HS-27A (cell line): ENCODE measurements at places on chromosomes 3 and 15.

- peak; percentile 19 for DNase-seq
These were observed 1.1 kb downstream of the ZBTB20 start for GRCh38 chr3:115146032-115146417.

DNA sequence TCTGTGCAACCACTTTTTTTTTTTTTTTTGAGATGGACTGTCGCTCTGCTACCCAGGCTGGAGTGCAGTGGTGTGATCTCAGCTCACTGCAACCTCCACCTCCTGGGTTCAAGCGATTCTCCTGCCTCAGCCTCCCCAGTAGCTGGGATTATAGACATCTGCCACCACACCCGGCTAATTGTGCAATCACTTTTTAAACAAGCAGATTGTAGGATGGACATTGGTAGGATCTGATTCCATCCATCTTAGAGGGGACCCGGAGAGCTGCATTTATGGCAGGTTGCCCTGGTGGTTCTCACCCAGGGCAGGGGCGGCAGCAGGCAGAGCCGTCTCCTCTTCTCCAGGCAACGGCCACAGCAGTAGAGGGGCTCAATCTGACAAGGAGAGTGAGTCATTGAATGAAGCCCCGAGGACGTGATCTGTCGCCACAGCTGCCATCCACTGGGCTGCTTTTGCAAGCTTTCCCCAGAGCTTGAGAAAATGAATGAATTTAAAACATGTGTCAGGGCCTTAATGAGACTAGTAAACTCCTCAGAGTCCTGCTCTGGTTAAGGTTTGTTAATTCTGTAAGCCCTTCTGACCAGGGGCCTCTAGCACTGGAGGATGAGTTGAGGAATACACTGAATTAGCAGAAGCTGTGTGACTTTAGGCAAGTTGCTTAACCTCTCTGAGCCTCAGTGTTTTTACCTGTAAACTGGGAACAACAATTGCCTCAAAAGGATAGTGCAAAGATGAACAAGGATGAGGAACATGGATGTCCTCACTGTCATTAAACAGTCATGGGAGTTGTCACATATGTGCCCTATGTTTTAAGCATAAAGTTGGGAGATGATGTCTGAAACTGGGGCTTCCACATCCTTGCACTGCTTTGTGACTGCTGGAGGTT lies 129.1 kb downstream of the ASB7 start:
- no peak for DNase-seq

- no peak for DNase-seq
These were observed 31.6 kb upstream of the OR5K4 start for GRCh38 chr3:98322101-98322500.

DNA sequence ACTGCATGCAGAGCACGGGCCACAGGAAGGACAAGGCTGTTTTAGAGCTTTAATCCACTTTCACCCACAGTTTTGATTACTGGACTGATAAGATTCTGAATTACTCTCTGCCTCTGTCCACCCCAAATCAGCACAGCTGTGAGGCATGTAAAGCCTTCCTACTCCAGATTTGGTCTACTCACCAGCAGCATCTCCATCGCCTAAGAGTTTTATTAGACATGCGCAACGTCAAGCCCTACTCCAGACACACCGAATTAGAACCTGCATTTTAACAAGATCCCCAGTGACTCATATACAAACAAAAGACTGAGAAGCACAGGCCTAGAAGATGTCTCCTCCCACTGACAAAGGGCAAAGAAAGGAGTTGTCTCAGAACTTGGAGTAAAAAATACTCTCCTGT lies 221.2 kb downstream of the TUSC7 start:
- no peak for DNase-seq

- no peak for DNase-seq
These were observed 66.2 kb upstream of the TSC22D2 start for GRCh38 chr3:150341891-150342290.

DNA sequence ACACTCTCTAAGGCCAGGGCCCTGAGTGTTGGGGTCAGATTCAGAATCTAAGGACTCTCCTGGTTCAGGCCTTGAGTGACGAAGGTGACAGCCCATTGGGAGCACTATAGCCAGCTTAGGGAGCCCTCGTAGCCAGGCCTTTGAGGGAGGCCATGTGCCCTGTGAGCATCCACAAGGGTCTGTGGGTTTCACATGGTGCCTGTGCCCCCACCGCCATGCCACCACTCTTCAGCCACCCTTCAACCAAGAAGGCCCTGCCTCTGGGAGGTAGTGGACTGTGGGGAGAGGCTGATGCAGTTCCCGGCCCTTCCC lies 37.5 kb downstream of the TSPAN3 start:
- DNase-seq: no peak
